ENCODE measurements at places on chromosomes 11 and 22.
A peak's percentile ranks its signal among the peaks of the same experiment; 100 is the strongest.

- no peak for DNase-seq
Measured at GRCh38 chr11:3609416-3610265, 32.2 kb downstream of the ART5 start.

DNA sequence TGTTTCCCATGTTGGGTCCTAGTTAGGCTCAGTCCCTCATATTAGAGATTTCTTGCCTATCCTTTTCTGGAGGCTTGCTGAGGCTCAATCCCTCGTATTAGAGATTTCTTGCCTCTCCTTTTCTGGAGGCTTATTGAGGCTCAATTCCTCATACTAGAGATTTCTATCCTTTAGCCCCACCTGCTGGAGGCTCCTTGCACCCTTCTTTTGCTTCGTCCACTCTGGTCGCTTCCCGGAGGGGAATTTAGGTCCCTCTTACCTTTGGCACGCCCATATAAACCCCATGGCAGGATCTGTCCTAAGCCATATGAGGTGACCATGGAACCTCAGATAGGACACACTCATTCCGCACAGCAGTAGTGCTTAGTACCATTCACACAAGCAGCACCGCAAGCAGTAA lies 15.9 kb downstream of the CYP2D6 start:
- no peak for DNase-seq

GRCh38 chr11:125092669-125093068 lies 18.8 kb downstream of the TMEM218 start:
- DNase-seq = no peak

- DNase-seq = no peak
Measured at GRCh38 chr11:57330029-57330428, 5.3 kb upstream of the TNKS1BP1 start.

- no peak for DNase-seq
Measured at GRCh38 chr11:7512525-7513233, 1.1 kb upstream of the PPFIBP2 start.

GRCh38 chr22:30078320-30079311 lies 1.6 kb upstream of the HORMAD2 start:
- no peak for DNase-seq

- DNase-seq = no peak
Measured at GRCh38 chr11:75194147-75194546, 43.2 kb downstream of the SLCO2B1 start.

GRCh38 chr11:3904228-3904627 lies 48.8 kb downstream of the STIM1 start:
- DNase-seq = no peak

- DNase-seq = no peak
Measured at GRCh38 chr11:119513131-119513805, 90.3 kb upstream of the THY1 start.

DNA sequence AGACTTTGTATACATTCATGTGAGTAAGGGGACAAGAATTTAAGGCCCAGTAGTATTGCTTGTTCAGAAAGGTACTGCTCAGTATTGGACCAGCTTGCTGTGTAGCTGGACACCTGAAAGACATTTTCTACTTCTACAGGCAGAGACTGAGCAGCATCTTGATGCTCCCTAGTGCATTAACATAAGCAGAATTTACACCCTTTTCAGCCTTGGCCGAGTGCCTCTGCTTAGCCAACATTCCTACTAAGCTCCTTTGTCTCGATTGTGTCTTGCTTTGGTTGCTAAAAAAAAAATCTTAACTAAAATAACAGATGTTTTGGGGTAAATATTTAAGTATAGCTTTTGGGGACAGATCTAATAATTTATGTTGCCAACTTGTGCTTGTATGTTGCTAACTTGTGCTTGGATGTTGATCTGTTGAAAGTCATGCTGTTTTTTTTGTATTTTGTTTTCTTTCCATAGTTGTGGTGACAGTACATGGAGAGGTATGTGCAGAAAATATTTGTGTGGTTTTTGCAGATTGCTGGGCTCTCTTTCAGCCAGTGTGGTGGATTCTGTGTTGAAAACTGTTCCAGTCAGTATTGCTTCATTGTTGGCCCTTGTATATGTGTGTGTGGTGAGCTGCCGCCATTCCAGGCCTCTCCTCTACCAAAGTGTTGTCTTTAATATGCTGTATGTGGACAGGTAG lies 3.7 kb downstream of the PTS start:
- DNase-seq = no peak

- DNase-seq = no peak
Measured at GRCh38 chr11:13680501-13681264, 12.2 kb downstream of the FAR1 start.

GRCh38 chr11:67366961-67367760 lies 6.2 kb downstream of the CLCF1 start:
- DNase-seq = no peak

GRCh38 chr11:28137366-28137765 lies 29.2 kb downstream of the METTL15 start:
- no peak for DNase-seq

GRCh38 chr11:128311742-128312719 lies 275.3 kb downstream of the ETS1 start:
- no peak for DNase-seq

DNA sequence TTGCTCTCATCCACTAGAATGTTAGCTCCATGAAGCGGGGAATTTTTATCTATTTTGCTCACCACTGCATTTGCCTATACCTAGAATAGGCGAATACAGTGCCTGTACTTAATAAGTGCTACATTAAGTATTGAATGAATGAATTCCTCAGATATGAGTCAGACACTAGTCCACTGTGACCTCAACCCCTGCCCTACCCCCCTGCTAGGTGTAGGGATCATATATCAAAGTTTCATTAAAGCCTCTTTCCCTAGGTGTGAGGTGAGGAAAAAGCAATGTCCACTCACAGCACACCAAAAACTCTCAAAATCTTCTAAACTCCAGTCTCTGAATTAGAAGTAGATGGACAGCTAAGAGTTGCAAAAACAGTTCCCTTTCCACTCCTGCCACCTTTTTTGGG lies 9.8 kb upstream of the PSMA1 start:
- no peak for DNase-seq

GRCh38 chr22:46710806-46711205 lies 27.2 kb downstream of the CERK start:
- DNase-seq = no peak

GRCh38 chr11:130269326-130269943 lies 45.3 kb downstream of the ZBTB44 start:
- DNase-seq = no peak

DNA sequence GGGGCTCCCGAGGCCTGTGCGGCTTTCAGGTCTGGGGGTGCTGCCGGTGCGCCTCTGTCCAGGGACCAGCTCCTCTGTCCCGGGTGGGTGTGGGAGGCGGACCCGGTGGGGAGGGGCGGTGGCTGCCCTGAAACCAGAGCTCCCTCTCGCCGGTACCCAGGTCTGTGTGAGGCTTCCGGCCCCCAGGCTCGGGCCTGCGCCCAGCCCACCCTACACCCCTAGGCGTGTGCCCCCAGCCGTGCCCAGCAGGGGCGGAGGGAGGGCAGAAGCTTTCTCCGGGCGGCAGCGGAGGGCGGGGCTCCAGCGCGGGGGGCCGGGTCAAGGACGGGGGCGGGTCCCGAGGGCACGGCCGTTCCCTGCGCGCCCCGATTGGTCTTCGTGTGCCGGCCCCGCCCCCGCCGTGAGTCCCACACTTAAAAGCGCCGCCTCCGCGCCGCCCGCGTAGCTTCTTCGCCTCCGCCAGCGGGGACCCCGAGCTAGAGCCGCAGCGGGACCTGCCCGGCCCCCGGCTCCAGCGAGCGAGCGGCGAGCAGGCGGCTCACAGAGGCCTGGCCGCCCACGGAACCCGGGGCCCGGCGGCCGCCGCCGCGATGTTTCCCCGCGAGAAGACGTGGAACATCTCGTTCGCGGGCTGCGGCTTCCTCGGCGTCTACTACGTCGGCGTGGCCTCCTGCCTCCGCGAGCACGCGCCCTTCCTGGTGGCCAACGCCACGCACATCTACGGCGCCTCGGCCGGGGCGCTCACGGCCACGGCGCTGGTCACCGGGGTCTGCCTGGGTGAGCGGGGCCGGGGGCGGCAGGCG lies 616 bp downstream of the PNPLA2 start:
- DNase-seq = peak; percentile 87

GRCh38 chr11:94449029-94449428 lies 44.6 kb downstream of the MRE11 start:
- DNase-seq = no peak

GRCh38 chr11:73783483-73784020 lies 4.1 kb upstream of the MRPL48 start:
- DNase-seq = no peak

DNA sequence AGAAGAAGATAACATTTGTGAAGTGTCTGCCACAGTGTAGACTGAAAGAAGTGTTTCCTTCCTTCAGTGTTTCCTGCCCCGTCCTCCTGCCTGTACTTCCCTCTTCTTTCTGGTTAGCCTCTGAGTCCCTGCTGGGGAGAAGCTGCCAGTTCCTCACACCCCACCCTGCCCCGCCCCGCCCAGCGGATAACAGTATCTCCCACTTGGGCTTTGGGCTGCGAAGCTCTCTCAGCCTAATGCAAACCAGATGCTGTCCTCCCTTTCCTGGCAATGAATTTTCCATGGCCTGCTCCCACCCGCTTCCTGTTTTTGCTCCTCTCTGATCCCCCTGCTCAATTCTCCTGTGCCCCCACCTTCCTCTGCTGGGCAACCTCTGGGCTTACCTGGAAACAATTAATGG lies 5.2 kb upstream of the RAB3IL1 start:
- no peak for DNase-seq

GRCh38 chr11:110173811-110174644 lies 80.8 kb downstream of the ZC3H12C start:
- peak; percentile 30 for DNase-seq

DNA sequence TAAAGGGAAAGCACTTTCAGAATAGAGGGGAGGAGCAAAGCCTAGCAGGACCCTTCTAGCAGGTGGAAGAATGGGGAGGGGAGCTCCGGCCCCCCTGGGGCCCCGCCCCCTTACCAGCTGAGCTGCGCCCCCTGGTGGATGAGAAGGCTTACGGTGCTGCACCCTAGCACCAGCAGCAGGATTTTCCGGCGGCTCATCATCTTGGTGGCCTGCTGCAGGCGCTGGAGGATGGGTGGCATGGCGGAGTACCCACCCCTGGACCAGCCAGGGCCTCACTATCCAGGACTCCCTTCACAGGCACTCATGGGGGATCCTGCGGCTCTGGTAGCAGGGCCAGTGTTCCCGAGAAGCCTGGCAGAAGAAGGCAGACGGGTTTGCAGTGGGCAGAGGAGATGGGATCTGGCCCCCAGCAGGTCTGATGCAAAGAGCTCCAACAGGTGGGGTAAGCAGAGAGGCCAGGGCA lies 3.8 kb downstream of the GAL3ST3 start:
- DNase-seq = peak; percentile 72

- no peak for DNase-seq
Measured at GRCh38 chr11:74581954-74582547, 10.3 kb upstream of the POLD3 start.

- no peak for DNase-seq
Measured at GRCh38 chr11:131463649-131464425, 93.4 kb downstream of the NTM start.

- DNase-seq = no peak
Measured at GRCh38 chr22:48607901-48608662, 1219.6 kb downstream of the BRD1 start.

DNA sequence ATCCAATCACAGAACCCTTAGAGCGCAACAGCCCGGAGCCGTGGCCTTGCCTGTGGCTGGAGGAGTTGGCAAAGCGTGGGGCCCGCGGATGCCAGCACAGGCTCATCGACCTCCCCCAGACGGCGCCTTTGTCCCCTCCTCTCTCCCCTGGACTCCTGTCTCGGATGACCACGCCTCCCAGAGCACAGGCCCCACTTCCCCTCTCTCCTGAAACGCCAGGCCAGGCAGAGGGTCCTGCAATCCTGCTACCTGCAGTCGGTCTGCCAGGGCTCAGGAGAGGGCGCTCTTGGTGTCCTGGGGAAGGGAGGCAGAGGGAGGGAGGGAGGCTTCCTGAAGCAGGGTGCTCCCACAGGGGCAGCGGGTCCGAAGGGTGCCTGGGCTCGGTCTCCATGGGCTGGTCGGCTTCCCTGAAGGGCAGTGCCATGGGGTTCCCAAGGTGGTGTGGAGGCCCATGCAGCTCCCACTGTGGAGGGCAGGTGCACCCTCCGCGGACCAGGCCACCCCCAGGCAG lies 16.6 kb upstream of the TTLL12 start:
- DNase-seq = no peak

GRCh38 chr22:23897320-23897719 lies 3.1 kb downstream of the MIF start:
- DNase-seq = no peak

DNA sequence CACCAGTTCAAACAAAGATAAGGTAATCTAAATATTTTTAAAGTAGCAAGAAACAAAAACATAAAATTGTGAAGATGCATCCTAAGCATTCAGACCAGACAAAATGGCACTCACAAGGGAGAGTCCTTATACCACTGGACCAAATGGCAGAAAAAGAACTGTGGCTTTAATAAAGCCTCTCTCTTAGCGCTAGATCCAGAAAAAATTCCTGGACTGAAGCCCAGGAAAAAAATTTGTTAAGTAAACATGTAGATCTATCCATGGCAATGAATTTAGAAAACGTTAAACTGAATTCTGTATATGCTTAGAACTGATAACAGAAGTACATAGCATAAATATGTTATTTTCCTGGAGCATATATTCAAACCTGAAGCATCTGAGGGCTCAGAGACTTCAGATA lies 11.8 kb upstream of the CD59 start:
- DNase-seq = no peak

DNA sequence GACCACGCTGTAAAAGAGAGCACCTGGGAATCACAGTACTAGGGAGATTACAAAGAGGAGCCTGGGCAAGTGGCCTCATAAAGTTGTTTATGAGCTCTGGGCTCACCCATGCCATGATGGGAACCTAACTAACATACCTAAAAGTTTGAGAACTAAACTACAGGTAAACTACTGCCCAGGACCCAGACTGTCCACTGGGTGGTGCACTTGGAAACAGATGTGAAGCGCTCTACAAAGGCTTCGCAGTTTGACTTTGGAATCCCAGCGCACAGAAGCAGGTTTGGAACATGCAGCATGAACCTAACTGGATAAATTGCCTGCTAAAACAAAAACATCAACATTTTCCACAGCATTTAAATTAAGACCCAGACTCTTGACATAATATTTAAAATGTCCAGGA lies 418.6 kb downstream of the FAM181B start:
- DNase-seq = no peak

DNA sequence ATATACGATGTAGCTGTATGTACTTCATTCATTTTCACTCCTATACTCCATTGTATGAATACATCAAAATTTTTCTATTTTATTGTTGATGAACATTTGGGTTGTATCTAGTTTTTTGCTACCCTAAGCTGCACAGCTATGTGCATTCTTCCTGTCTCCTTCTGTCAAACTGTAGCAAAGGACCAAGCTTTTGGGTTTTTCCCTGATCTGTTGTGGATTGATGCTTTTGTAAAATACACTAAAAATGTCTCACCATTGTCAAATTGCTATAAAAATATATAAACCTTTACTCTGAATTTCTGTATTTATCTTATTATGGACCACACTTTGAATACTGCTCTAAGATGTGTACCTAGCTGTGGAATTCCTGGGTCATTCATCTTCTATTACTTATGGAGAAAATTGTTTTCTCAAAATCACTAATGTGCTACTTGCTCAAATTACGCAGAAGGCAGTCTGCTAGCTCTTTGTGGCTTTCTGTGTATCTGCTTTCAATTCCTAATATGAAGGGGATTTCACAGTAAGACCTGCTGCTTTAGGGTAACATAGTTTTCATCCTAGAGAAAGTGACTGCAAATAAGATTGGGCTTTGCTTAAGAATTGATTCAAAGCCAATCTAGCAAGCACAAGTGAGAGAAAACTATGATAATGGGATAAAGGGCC lies 123.4 kb downstream of the CYP2R1 start:
- DNase-seq = no peak

- no peak for DNase-seq
Measured at GRCh38 chr11:126475014-126475991, 119.8 kb downstream of the ST3GAL4 start.

Data from stimulated activated CD8-positive, alpha-beta memory T cell treated with anti-CD3 and anti-CD28 coated beads, Interleukin-4, amount 100 ng/mL, for 1 hour (primary cell).